ENCODE measurements at places on chromosomes 2 and 18.

DNA sequence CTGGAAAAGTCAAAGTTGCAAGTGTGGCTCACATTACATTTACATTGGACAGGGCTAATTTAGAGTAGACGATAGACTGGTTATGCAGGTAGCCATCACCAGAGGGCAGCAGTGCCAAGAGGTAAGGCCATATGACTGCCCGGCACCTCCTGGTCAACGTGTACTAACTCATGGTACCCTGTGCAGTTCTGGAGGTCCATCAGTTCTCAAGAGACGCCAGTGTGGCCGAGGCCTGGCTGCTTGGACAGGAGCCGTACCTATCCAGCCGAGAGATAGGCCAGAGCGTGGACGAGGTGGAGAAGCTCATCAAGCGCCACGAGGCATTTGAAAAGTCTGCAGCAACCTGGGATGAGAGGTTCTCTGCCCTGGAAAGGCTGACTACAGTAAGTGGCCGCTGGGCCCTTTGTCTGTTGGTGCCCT lies 65.8 kb upstream of the EML6 start:
- no peak for DNase-seq

- no peak for DNase-seq
These were observed 85.0 kb downstream of the MAP3K20 start for GRCh38 chr2:173160618-173161017.

DNA sequence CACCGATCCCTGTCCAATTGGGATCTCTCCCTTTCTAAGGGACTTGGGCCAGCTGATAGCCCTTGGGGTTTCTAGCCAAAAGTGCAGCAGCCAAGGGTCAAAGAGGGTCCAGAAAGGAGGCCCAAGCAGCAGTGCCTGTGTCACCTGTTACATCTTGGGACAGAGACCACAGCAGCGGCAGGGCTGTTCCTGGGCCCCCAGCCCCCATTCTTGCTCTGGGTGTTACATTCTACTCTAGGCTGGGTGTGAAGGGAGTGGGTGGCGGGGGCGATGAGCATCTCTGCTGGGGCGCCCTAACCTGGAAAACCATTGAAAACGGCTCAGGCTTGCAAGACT lies 1.2 kb downstream of the PAX3 start:
- DNase-seq, result no peak

- DNase-seq, result no peak
These were observed 35.2 kb upstream of the NAPG start for GRCh38 chr18:10490401-10491165.

DNA sequence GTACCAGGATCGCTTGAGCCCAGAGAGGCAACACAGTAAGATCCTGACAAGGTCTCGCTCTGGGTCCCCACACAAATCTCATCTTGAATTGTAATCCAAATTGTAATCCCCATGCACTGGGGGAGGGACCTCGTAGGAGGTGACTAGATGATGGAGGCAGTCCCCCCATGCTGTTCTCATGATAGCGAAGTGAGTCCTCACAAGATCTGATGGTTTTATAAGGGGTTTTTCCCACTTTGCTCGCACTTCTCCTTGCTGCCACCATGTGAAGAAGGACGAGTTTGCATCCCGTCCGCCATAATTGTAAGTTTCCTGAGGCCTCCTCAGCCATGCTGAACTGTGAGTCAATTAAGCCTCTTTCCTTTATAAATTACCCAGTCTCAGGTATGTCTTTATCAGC lies 46.0 kb upstream of the SERTAD2 start:
- DNase-seq, result no peak

- no peak for DNase-seq
These were observed 98.9 kb downstream of the CYRIA start for GRCh38 chr2:16566701-16567100.

- peak; percentile 28 for DNase-seq
These were observed 414.2 kb upstream of the CHST9 start for GRCh38 chr18:27599202-27599829.

- no peak for DNase-seq
These were observed 46.7 kb upstream of the KCNF1 start for GRCh38 chr2:10864861-10865636.

DNA sequence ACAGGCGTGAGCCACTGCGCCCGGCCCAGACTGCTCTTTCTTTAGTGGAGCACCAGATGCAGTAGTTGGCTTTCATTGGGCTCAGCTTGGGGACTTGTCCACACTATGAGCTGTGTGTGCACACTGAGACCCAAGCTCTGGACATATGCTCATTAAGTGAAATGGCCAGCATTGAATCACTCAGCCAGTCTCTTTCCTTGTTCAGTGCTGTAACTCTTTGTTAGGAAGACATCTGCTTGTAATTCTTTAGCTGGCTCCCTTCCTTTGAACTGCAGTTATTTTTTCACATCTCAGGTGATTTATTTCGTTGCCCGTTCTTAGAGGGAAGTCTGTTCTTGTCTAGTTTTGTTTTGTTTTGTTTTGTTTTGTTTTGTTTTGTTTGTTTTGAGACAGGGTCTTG lies 70.5 kb downstream of the CAB39 start:
- DNase-seq, result no peak

- DNase-seq, result no peak
These were observed 92.3 kb upstream of the UPP2 start for GRCh38 chr2:158009399-158009798.

GRCh38 chr2:235945608-235946140 lies 222.5 kb downstream of the GBX2 start:
- DNase-seq, result no peak

- DNase-seq, result no peak
These were observed 679 bp downstream of the CLK1 start for GRCh38 chr2:200863782-200864175.

DNA sequence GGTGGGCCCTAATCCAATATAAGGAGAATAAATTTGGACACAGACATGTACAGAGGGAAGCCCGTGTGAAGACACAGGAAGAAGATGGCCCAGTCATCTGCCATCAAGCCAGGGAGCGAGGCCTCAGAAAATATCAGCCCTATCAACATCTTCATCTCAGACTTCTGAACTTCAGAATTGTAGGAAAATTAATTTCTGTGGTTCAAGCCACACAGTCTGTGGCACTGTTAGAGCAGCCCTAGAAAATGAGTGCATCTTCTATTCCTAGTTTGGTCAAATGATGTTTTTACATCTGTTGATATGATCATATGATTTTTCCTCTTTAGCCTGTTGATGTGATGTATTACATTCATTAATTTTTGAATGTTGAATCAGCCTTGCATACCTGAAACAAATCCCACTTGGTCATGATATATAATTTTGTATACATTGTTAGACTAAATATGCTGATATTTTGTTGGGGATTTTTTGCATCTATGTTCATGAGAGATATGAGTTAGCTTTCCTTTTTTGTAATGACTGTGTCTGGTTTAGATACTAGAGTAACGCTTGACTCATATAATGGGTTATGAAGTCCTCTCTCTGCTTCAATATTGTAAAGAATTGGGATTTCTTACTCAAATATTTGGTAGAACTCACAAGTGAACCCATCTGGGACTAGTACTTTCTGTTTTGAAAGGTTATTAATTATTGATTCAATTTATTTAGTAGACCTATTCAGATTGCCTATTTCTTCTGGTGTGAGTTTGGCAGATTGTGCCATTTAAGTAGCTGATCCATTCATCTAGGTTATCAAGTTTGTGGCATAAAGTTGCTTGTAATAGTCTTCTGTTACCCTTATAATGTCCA lies 451.4 kb downstream of the EIPR1 start:
- DNase-seq, result no peak
